ENCODE measurements at places on chromosomes 4 and X.

DNA sequence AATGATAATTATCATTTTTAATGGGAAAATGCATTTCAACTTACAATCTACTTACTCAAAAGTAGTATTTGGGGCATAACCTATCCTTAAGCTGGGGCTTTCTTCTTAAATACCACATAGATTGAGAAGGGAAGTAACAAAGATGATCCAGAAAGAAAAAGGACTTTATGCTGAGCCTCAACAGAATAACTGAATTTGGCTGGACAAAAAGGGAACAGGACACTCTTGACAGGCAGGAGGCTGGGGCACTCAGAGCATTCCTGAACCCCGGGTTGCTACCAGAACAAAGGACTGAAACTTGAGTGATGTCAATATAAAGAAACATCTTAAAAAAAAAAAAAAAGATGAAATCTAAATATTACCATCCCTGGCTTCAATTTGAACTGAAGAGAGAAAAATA lies 23.9 kb downstream of the RELL1 start:
- DNase-seq = no peak

DNA sequence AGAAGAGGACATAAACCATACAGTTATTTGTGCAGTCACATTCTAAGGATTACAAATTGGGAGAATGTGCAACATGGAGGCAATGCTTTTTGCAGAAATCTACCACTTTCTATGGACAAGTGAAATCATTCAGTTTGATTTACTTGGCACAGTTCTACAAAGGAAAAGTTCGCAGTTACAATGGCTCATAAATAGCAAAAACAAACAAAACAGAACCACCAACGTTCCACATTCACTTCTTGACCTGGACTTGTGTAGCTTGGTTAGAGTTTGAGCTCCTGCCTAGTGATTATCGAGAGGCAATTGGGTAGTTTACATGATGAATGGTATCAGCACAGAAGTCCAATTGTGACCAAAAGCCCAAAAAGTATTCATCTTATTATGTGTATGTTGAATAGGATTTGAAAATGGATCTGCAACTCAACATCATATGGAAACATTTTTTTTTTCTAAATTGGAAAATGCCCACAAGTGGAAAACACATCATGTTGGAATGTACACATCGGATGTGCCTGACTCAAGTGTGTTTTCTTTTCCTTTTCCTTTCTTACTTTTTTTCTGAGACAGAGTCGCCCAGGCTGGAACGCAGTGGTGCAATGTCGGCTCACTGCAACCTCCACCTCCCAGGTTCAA lies 123.8 kb downstream of the LUZP4 start:
- no peak for DNase-seq

- no peak for DNase-seq
Measured at GRCh38 chr4:178255172-178255571, 812.9 kb upstream of the AGA start.

- no peak for DNase-seq
Measured at GRCh38 chr4:12242354-12242753, 813.7 kb upstream of the HS3ST1 start.

DNA sequence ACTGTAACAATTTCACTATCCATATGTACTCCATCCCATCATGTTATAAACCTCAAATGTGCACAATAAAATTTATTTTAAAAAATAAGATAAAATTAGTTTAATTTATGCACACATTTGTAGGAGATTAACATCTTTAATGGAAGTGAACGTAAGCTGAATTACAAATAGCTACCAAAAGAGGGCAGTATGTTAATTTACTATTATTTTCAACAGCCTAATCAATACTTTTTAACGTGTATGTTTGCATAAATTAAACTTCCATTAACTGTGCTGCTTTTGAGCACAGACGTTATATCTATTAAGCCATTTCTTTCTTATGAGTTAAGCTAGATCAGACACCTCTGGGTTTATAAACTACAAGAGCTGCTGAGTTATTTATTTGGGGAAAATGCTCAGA lies 56.5 kb upstream of the PHKA2 start:
- no peak for DNase-seq

DNA sequence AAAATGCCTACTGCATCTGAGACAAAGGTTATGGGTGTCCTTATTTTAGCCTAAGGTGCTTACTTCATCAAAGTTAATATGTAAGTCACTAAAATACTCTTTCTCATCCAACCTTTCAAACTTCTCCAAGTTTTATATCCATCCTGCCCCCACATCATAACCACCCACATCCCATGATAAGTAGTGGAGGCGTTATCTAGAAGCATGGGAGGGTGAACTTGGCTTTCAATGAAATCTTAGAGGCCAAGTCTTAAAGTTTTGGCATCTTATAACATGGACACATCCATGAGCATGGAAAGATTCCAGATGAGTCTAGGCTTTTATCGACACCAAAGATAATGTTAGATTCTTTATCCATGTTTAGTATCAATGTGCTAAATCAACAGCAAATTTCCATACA lies 22.9 kb upstream of the SEC24D start:
- DNase-seq = no peak

GRCh38 chr4:112119353-112119783 lies 25.9 kb upstream of the FAM241A start:
- DNase-seq = no peak

DNA sequence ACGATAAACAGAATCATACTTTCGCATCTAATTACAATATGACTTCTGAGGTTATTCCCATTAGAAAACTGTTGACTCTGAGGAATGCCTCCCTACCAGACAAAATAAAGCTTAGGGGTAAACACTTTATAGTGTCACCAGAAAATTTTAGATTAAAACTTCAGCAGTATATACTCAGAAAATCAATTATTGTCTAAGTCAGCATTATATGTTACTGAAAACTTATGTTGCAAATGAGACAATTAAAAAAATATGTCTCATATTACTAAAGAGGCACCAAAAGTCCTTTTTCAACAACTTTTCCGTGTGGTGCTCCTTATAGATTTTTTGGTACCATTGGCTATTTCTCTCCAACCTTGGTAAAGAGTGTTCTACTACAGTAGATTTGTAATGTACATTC lies 91.4 kb downstream of the HMGN5 start:
- no peak for DNase-seq

DNA sequence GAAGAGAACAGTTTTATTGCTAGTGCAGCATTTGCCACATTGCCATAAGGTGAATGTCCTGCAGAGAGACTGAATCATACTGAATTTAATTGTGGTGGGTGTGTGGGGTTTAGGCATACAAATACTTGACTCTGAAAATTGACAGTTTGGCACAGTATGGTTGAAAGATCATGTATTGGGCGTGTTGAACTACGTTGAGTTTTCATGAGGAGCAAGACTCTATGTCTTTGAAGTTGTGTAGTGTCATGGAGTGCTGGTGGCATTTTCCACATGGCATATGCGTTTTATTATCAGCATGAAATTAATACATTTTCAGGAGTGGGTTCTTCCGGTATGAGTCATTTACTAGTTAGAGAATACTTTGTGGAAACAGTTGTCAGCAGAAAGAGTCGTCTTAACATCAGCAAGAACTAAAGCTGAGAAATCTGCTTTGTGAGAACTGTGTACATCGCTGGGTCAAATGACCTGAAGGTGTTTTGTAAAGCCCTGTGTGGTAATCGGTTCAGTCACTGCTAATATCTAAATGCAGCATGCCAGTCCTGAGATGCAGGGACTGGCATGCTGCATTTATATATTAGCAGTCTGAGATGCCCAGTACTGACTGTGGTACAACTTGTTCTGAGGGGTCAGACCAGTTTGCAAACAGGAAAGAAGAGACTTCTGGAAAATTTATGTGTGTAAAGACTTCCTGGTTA lies 50.3 kb downstream of the ARHGAP10 start:
- DNase-seq = no peak

- no peak for DNase-seq
Measured at GRCh38 chr4:113435893-113436292, 325.6 kb downstream of the CAMK2D start.

- no peak for DNase-seq
Measured at GRCh38 chr4:53132132-53132891, 233.5 kb downstream of the SCFD2 start.

DNA sequence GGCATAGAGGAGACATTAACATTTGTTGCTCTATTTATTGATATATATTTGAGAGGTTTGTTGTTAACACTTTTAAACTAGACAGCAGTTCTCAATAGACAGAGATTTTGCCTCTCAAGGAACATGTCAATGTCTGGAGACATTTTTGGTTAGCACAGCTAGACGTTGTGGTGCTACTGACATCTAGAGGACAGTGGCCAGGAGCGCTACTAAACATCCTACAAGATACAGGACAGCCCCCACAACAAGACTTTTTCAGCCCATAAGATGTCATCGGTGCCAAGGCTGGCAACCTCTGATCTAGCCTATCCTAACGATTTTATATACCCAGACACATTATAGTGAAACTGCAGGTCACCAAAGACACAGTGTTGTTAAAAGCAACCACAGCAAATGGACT lies 18.4 kb upstream of the CTSO start:
- peak; percentile 8 for DNase-seq

DNA sequence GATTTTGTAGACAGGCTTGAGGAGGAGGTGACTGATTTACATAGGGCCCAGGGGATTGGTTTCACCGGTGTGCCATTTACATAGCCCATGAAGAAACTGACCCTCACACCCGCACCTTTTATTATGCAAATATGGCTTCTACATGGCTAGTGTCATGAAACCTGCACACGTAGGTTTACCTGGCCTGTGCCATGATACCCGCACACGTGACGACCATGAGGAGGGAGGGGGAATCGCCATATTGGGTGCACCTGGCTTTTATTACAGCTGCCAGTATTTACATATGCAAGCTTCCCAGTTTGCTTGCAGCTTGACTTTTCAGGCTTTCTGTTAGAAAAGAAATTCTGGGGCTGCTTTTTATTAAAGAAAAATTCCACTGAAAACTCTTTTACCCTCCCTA lies 359.7 kb downstream of the ADAM29 start:
- no peak for DNase-seq

DNA sequence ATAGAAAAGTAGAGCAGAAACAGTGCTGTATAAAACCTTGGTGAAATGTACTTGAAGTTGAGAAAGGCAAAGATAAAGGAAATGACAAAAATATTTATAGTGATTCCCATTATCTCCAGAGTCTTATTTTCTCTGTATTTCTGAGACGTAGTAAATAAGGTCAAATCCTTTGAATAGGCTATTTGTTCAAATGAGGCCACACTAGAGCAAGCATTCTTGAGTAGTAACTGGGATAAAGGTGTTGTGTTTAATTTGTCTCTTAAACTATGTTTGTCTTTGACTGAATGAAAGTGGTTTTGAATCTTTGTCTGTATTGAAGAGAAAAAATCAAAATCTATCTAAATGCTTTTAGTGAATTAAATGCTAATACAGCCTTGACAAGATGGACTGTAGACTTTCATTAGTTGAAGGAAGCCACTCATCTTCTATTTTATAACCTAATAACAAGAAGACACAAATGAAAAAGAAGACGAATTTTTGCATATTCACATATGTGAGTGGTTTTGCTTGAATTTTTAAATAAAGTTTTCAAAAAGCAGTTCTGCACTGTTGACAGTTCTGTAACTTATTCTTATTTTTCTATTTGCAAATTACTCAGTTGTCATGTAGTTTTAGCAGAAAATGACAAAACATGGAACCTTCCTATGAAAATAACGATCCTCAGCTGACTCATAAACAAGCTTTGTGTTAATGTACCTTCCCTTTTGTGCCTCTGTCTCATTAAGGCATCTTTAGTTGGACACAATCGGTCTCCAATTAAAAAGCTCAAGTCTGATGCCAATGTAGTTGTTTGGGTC lies 94.8 kb upstream of the PCDH18 start:
- DNase-seq = no peak

GRCh38 chr4:46388857-46389256 lies 1.1 kb downstream of the GABRA2 start:
- DNase-seq = no peak

DNA sequence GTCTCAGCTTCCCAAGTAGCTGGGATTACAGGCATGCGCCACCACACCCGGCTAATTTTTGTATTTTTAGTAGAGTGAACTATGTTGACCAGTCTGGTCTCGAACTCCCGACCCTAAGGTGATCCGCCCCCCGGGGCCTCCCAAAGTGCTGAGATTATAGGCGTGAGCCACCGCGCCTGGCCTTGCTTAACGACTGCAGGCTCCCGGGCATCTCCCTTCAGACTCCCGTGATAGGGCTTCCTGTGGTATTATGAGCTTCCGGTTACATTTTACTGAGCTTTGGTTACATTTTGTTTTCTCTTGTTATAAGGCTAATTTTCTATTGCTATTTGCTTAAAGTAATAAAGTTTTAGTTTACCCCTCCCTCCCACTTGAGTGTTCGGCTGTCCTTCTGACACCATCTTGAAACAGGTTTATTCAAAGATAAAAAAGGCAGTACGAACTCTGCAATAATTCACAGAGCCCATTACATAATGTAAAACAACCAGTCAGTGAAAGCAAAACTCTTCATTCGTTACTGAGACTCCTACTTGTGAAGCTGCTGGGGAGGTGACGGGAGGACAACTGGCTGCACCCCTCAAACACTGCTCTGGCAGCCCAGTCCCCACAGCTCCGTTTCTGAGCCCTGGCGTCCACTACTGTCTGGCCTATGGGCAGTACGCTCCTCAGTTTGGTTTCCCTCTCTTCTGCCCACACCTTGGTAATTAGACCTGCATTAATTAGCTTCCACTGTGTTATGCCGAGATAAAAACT lies 795.7 kb upstream of the SLIT2 start:
- no peak for DNase-seq

DNA sequence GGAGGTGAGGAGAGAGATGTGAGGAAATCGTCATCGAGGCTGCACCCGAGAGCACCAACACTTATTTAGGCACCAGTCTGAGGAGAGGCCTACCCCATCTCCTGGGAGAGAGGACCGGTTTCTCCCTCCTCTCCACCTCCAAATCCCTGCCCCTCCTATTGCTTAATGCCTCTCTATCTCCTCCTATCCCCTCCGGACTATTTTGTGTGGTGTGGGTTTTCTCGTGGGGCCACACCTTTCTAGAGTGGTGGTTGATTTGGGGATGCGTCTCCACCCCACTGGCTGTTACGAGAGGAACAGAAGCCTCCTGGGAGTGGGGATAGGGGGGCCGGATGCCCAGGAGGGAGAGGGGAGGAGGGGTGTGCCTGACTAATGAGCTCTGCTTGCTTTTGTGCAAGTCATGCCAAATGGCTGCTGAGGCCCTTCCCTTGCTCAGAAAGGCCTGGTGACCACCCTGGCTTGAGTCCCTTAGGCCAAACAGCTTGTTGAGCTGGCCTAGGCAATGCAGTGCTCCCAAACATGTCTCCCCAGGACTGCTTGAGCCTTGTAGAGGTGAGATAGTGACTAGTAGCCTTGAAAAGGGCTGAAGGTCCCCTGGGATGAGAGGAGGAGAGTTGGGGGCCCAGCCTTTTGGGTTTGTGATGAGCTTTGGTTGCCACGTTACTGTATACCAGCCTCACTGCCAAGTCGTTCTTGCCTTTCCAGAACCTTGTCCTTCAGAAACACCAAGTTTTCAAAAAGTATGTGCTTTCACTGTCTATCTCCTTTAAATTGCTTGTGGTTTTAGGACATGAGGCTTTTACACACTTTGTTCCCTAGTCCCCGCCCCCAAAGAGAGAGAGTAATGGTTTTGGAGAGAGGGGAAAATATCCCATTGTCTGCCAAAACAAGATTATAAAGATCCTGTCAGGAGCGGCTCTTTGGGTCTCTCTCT lies 1.2 kb downstream of the MSN start:
- peak; percentile 70 for DNase-seq

- no peak for DNase-seq
Measured at GRCh38 chrX:125150231-125150630, 169.4 kb upstream of the TEX13C start.

- DNase-seq = no peak
Measured at GRCh38 chrX:63635750-63636149, 149.3 kb downstream of the ARHGEF9 start.

GRCh38 chr4:132614682-132615081 lies 534.4 kb upstream of the PCDH10 start:
- DNase-seq = no peak

Measured in CD14-positive monocyte (primary cell).